NCI-H2081 (cell line): ENCODE measurements at places on chromosomes 16 and 17.
A peak's percentile ranks its signal among the peaks of the same experiment; 100 is the strongest.

DNA sequence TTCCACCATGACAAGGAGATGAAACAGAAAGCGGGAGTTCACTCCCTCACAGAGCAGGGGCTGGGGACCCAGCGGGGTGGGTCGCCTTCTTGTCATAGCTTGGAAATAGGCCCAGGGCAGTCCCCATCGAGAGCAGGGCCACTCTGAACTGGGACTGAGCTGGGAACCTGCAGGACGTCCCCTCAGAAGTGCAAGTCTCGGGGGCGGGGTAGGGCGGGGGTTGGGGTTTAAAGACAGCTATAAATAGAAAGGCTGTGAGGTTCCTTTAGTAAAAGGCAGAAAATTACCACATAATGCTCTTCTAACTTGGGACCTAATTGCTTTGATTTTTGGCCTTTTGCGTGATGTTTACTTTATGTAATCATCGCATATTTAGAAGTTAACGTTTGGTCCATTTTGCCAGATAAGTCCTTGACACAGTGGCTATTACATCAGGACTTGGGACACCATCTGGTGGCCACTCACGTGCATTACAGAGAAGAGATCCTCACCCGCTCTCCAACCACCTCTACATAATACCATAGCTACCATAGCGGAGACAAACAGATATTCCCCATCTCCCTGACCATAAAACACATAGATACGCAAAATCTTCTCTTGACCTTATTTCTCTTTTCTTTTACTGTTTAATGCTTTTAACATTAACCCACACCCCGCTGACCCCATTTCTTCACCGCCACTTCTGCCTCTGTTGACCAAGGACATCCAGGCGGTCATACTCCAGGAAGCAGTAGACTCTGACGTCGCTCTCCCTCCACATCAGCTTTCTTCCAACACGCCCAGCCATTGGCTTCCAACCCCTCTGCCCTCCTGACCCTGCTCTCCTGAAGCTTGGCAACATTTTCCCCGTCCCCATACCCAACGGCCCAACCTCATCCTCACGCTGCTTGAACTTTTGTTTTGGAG, 27.5 kb upstream of the PIK3R6 start:
- DNase-seq, result peak; percentile 53

- DNase-seq, result no peak
These were observed 110.8 kb downstream of the C16orf78 start for GRCh38 chr16:49484451-49484849.

GRCh38 chr16:30366511-30366910, 3.8 kb downstream of the TBC1D10B start:
- DNase-seq, result no peak

DNA sequence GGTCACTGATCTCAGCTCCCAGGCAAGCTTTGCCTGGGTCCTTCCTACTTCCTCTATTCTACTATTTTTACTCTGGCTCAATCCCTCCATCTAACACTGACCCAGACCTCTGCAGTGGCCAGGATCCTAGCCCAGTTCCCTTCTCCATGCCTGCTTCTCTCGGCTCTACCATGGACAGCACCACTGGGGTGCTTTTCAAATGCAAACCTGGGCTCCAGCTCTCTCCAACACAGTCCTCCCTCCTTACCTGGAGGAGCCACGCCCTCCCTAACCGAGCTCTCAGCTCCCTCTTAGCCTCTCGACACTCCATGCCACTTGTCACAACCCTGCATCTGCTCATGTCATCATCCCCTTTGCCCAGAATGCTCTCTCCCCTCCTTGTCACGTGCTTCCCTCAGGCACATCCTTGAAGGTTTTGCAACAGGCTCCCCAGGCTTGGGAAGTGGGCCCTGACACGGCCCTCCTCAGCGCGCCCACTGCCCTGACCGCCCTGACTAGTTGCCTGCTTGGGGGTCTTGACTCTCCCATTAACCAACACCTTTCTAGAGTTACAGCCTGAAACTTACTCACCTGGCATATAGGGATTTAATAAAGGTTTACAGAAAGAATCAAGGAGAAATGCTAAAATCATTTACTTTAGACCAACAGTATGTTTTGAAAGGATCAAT, 41.6 kb downstream of the MARF1 start:
- no peak for DNase-seq

DNA sequence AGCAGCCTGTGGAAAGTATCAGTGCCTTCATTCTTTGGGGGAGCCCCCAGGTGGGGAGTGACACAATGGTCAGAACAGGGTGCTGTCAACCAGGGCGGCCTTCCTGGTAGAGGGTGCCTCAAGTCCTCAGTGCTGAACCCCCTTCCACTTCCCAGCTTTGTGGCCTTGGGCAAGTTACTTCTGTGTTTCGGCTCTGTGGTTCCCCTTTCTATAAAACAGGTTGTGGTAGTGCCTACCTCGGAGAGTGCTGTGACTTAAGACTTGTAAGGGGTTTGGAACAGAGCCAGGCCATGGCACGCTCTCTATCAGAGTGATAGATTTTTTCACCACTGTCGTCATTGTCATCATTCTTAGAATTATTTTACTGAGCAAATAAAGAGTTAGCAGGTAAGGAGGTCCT, 141.1 kb downstream of the CCDC182 start:
- no peak for DNase-seq

DNA sequence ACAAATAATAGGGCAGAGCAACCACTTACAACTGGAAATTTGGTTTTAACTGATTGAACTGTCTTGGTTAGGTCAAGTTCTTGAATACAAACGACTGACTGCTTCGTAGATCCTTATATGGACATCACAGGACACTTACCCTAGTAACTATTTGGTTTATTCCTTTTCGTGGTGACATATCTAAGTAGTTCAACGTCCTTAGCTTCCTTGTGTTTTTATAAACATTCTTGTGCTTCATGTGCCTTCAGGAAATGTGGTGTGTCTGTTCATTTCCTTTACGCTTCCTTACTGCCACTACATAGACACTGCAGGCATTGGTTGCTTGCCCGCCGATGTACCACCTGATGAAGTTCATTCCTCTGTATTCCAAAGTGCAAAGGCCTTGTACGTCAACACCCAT, 59.3 kb downstream of the USP10 start:
- no peak for DNase-seq

- no peak for DNase-seq
These were observed 20.1 kb upstream of the ZNF423 start for GRCh38 chr16:49875806-49876715.

DNA sequence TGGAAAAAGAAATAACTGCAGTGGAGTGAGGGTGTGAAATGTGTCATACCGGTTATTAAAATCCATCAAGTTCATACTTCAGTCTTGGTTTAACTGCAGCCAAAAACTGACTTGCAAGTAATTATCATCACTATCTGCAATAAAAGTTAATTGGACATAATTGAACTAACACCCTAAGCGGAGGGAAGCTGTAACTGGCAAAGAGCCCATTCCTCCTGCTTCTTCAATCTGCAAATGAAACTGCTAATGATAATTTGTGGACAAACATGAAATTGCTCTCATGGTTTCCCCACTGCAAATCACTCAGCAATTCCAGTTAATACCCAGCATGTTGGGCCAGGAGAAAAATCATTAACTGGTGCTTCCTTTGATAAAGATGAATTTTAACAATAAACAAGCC, 46.5 kb downstream of the FAM222B start:
- peak; percentile 31 for DNase-seq

DNA sequence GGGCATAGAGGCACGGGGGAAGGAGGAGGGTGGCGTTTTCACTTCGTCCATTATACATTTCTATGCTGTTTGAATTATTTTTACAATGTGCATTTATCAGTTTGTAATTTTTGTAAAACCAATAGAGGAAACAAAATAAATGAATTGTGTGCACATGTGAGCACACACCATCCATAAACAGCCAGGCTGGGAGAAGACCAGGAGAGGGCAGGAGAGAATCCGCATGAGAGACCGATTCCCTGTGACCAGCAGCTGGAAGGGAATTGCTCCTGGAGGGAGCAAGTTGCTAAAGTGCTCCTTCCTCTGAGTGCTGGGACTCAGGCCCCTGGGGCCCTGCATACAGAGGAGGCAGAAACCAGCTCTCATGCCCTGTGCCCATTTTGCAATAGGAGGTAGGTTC, 126.0 kb downstream of the ABCC12 start:
- DNase-seq, result no peak

DNA sequence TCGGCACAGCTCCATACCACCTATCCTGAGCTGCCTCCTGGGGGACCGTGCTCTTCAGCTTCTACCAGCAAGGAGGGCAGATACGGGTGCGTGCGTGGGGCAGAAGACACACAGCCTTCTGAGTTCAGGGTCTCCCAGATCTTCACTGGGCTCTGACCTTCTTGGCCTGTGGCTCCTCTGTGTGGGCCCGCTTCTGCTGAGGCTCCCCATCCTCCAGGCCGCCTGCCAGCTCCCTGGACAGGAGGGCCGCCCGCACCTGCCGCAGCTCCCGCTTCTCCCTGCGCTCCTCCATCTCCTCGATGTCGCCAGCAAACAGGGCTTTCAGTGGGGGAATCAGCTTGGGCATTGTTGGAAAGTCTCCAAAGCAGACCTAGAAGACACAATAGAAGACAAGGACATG, 25.2 kb downstream of the ELAC2 start:
- no peak for DNase-seq

DNA sequence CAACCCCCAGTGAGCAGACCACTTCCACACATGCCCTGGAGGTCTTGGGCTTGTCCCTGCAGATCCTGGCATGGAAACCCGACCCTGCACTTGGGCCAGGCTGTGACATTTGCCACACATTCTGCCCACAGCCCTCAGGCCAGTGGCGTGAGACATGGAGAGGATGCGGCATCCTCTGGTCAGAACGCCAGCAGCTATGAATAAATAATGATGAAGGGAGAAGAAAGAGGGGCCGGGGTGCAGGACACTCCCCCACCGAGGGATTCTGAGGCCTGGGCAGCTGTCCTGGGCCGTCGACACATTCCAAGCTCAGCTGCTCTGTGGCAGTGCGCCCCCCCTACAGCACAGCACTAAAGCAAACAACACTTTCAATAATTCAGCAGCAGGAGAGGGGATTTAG, 148.8 kb downstream of the ENGASE start:
- no peak for DNase-seq

GRCh38 chr17:16342979-16343378, 10.3 kb downstream of the CENPV start:
- no peak for DNase-seq

- no peak for DNase-seq
These were observed 5.6 kb upstream of the MTSS2 start for GRCh38 chr16:70691223-70692129.

GRCh38 chr16:66131156-66131807, 235.2 kb upstream of the CDH5 start:
- no peak for DNase-seq

DNA sequence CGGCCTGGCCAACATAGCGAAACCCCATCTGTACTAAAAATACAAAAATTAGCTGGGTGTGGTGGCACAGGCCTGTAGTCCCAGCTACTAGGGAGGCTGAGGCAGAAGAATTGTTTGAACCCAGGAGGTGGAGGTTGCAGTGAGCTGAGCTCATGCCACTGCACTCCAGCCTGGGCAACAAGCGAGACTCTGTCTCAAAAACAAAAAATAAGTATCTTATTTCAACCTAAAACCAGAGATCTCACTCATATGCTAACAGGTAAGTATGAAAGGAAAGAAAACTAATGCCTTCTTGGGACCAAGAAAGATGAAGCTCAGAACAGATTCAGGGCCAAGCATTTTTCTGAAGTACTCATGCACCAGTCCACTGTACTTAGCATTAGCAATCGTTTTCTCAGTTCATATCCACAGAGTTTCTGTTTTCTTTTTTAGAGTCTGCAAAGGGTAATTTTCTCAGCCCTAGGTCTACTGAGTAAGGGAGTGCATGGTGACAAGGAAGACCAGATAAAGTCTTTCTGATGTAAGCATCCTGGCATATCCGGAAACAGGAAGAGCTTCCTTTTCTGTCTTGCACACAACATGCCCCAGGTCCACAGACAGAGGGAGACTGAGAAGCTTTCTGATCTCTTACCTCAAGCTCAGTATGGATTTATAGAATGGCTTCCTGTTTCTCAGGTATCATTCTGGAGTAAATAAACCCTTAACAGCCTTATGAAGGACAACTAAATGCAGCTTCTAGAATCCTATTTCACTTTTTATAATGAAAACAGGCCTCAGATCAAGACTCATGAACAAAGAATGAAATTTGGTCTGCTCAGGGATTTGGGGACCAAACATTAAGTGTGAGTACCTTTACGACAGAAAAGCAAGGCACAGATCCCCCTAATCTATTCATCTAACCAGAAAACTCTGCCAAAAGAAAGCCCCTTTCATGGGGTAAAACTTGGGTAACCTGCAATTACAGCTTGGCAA, 38.7 kb upstream of the FOXJ1 start:
- no peak for DNase-seq

- DNase-seq, result no peak
These were observed 486.4 kb upstream of the KIF2B start for GRCh38 chr17:53336281-53336680.

- no peak for DNase-seq
These were observed 71.9 kb upstream of the GSE1 start for GRCh38 chr16:85541181-85541580.

DNA sequence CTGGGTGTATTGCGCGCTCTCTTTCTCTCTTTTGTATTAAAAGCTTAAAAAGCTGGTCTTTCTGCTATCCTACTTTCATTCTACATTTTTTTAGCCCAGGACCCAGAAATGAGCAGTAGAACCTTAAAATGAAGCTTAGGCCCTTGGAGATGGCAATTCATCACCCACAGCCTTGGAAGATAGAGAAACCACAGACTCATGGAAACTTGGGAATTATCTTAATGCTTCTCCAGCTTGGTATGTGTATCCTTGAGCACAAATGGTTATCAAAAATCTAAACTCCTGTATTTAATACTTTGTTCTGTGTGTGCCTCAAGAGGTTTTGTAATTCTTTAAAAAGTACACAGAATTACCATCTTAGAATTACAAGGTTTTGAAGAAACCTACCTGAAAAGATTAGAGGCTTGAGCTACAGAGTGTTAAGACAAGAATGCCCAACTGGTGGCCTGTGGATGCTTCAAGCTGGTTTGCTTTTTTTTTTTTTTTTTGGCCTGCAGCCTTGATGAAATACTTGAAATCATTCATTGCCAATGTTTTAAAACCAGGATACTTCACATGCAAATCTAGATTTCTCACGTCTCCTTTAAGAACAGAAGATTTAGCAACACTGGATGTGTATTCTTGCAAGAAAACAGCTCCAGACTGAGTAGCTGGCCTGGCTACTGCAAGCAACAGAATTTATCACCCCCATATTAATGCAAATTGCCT, 105.0 kb downstream of the XYLT1 start:
- DNase-seq, result no peak

GRCh38 chr16:15834502-15834901, 22.3 kb downstream of the MYH11 start:
- DNase-seq, result no peak

DNA sequence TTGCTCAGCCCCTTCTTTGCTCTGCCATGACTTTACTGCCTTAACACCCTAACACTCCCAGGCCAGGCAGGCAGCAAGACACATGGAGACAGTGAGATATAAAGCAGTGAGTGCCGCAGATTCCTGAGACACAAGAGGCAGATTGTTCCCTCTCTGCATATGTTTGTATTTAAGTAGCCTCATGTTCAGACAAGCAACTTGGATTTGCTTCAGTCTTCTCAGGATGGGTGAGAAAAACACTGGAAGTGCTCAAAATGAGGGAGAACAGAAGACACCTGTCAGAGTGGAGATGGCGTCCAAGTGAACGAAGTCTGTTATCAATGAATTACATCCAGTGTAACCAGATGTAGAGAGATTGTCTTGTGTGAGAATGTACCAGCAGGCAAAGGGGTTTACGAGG, 86.8 kb downstream of the CES1 start:
- no peak for DNase-seq
